ENCODE measurements at places on chromosomes 3 and 15. TPM values are rescaled to one million over a fixed set of nuclear protein-coding genes. Genes with fewer than 3 reads are reported as not detected.

ZNF445 gene
- total RNA-seq: 3.6 TPM

SLC28A2 gene
- total RNA-seq: not detected

ATP13A4 gene
- not detected for total RNA-seq

IQCF5 gene
- not detected for total RNA-seq

CHP1 gene
- total RNA-seq: 99.0 TPM

LMAN1L gene
- not detected for total RNA-seq

CYP1A2 gene
- total RNA-seq: not detected

DPPA2 gene
- not detected for total RNA-seq

MED12L gene
- 0.41 TPM for total RNA-seq

TRPC1 gene
- 4.7 TPM for total RNA-seq

WDR93 gene
- total RNA-seq: 0.26 TPM

SAMMSON gene
- total RNA-seq: not detected

UCN2 gene
- total RNA-seq: 8.3 TPM

ALDH1A2 gene
- 0.36 TPM for total RNA-seq

GHSR gene
- total RNA-seq: not detected

PXK gene
- 5.9 TPM for total RNA-seq

CHST13 gene
- total RNA-seq: 0.61 TPM

All from A549 treated with dexamethasone at 1 μM for 4 hours (cell line).